Airway epithelial cell (primary cell): ENCODE measurements at places on chromosomes 2 and 18. TPM values are rescaled to one million over a fixed set of nuclear protein-coding genes. Genes with fewer than 3 reads are reported as not detected.

Gene CABYR
- total RNA-seq, result 5.9 and 6.9 TPM in 2 replicates

Gene DLX1
- total RNA-seq, result not detected in 2 replicates

Gene SP140L
- 2.7 and 6.0 TPM in 2 replicates for total RNA-seq

Gene ECEL1
- not detected in 2 replicates for total RNA-seq

Gene ACTG2
- total RNA-seq, result 2.3 and 4.5 TPM in 2 replicates

Gene BCL2
- 0.78 and 2.7 TPM in 2 replicates for total RNA-seq

Gene CYRIA
- 0.84 and 1.1 TPM in 2 replicates for total RNA-seq
